Uterus (tissue), 4 donors: ENCODE measurements at places on chromosomes 4 and X. TPM values are rescaled to one million over a fixed set of nuclear protein-coding genes. Genes with fewer than 3 reads are reported as not detected.

Gene TRO
- total RNA-seq, result 80.7 TPM

Gene FAM47E
- total RNA-seq, result 1.2 TPM

- no peaks in the 10 kb centered on the region for H3K36me3 ChIP-seq
- no peak for DNase-seq
- H3K4me1 ChIP-seq, result no peaks in the 10 kb centered on the region
- no peak overlapping the region for H3K4me3 ChIP-seq
Observed at GRCh38 chr4:57023104-57023503, 44.4 kb downstream of the POLR2B start.

- peak overlapping the region; percentile 89 for H3K4me3 ChIP-seq
- no peak for DNase-seq
- no peaks in the 10 kb centered on the region for H3K27me3 ChIP-seq
Observed at GRCh38 chr4:13484749-13485221, 645 bp upstream of the RAB28 start.

Gene ETNPPL
- not detected for total RNA-seq

Gene SSX2
- not detected for total RNA-seq

Gene GAGE1
- total RNA-seq, result not detected

Gene AIFM1
- 7.7 TPM for total RNA-seq

DNA sequence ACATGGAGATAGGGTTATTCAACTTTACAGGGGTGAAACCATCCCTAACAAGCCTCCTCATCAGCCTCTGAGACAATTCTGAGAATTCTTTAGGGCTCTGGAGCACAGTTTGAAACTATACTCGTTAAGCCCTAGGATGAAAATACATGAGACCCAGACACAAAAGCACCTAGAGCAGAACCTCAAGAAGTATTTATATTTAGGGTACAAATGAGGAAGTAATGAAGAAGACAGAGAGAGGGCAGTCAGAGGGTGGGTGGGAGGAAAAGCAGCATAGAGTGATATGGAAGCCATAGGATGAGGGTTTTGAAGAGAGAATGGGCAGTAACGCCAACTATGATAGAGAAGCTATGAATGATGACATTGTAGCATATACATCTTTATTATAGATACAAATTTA, 250.3 kb downstream of the DCLK2 start:
- no peak for DNase-seq
- H3K4me1 ChIP-seq, result no peaks in the 10 kb centered on the region
- no peaks in the 10 kb centered on the region for H3K36me3 ChIP-seq
- H3K27me3 ChIP-seq, result no peaks in the 10 kb centered on the region

GRCh38 chr4:18127030-18127429, 105.5 kb upstream of the LCORL start:
- no peaks in the 10 kb centered on the region for H3K27me3 ChIP-seq
- no peak overlapping the region for H3K4me3 ChIP-seq
- H3K27ac ChIP-seq, result no peak overlapping the region
- H3K36me3 ChIP-seq, result no peaks in the 10 kb centered on the region

Gene SYTL5
- total RNA-seq, result 3.0 TPM

- H3K27me3 ChIP-seq, result no peaks in the 10 kb centered on the region
- peak; percentile 80 for DNase-seq
- peak within 1 kb of the TSS; percentile 89 for H3K27ac ChIP-seq
- H3K36me3 ChIP-seq, result no peaks in the 10 kb centered on the region
- no peaks in the 10 kb centered on the region for H3K4me1 ChIP-seq
- H3K4me3 ChIP-seq, result peak within 1 kb of the TSS; percentile 69
Observed at GRCh38 chrX:68433155-68433980, at the start of gene OPHN1. TSS of gene OPHN1 (minus strand) at chrX:68433495. CDS start at chrX:68433020, 475 bp downstream.

DNA sequence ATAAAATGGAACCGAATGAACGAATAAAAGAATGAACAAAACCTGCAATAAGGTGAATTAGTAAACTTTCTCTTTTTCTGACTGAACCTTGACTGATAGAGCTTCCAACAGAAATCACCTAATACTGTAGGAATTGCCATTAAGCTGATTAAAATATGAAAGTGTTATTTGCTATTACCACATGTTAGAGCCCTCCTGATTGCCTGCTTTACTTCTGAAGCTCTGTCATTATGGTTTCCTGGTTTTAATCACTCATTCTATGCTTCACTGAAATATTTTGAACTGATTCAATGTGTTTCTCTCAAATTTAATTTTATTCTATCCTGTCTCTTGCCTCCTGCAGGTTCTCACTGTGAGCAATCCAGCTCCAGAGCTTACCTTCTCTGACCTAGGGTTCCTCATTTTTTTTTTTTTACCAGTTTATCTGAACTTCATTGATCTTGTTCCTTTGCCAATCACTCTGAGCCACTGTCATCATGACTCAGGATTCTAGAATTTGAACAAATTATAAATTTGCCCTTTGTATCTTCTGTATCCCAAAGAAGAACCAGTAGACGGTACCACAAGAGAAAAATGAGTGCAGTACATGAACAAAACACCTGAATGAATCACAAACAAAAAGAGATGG, 48.1 kb upstream of the UGT2B15 start:
- H3K27me3 ChIP-seq, result no peaks in the 10 kb centered on the region
- no peak for DNase-seq
- H3K4me1 ChIP-seq, result no peaks in the 10 kb centered on the region
- no peaks in the 10 kb centered on the region for H3K36me3 ChIP-seq

GRCh38 chrX:136858007-136858756, 22.3 kb downstream of the RBMX start:
- H3K4me1 ChIP-seq, result no peaks in the 10 kb centered on the region
- DNase-seq, result no peak
- no peak overlapping the region for H3K27ac ChIP-seq

DNA sequence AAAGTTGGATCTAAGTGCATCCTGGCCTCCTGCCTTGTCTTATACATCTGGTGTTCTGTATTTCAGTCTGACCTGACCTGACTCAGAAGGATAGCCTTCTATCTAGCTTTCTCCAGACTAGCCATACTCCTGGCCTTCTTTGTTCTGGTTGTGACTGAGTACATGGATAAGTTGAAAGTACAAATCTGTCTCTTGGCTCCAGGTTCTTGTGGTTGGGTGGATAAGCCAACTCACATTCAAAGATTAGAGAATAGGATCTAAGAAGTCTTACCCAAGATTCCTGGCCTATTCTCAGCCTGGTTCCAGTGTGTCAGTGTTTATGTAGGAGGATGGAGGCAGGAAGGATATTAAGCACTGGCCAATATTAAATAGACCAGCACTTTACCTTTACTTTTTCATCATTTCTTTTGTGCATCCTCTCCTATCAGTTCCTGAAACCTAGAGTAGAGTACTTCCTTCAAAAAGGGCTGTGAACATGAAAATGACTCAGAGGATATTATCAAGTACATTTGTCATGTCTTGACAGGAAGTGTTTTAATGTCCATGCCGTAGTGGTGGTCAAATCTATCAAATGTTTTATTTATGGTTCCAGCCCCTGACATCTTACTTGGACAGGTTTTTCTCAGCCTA, 123.5 kb downstream of the IL15 start:
- H3K4me3 ChIP-seq, result no peak overlapping the region
- no peaks in the 10 kb centered on the region for H3K27me3 ChIP-seq
- DNase-seq, result no peak
- no peaks in the 10 kb centered on the region for H3K4me1 ChIP-seq
- H3K27ac ChIP-seq, result no peak overlapping the region
- no peaks in the 10 kb centered on the region for H3K36me3 ChIP-seq

Gene IL13RA2
- total RNA-seq, result not detected

DNA sequence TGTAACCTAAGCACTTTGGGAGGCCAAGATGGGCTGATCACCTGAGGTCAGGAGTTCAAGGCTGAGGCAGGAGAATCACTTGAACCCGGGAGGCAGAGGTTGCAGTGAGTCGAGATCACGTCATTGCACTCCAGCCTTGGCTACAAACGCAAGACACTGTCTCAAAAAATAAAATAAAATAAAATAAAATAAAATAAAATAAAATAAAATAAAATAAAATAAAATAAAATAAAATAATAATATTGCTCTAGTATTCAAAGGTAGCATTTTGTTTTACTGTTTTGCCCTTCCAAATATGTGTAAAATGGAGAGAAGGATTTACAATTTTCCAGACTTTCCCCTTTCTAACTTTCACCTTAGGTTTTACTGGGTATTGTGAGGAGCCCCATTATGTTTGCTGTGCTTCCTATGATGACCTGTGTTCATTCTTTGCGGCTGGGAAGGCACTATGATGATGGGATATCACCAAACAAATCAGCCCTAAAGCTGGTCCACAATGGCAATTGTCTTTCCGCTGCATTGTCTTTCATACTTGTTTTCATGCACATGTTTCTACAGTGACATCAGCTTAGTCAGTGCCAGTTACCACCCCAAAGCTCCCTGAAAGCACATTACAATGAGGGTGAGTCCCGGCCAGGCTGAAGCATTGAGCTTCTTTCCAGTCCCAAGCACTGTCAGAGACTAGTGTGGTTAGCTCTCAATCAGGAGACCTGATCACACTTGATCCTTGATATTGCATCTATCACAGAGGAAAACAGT, 50.8 kb downstream of the DTHD1 start:
- no peak overlapping the region for H3K4me3 ChIP-seq
- H3K27me3 ChIP-seq, result no peaks in the 10 kb centered on the region
- no peaks in the 10 kb centered on the region for H3K4me1 ChIP-seq
- H3K36me3 ChIP-seq, result no peaks in the 10 kb centered on the region

Gene MUC7
- total RNA-seq, result not detected

DNA sequence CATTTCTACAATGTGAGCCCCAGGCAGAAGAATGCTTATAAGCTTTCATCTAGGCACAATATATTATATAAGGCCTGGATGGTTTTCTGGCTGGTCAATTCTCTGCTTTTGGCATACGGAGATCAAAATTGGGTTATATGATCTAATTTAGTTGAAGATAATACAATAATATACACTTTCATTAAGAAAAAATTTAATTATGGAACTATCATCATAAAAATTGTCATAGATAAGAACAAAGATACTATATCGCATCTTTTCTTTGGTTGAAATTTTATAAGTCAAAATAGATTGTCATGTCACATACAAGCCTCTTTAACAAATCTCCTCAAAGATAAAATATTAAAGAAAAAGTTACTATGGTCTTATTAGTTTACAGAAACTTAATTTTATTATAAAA, 17.1 kb downstream of the DMD start:
- H3K36me3 ChIP-seq, result no peaks in the 10 kb centered on the region
- H3K4me1 ChIP-seq, result no peaks in the 10 kb centered on the region
- no peak overlapping the region for H3K27ac ChIP-seq
- no peak overlapping the region for H3K4me3 ChIP-seq
- no peaks in the 10 kb centered on the region for H3K27me3 ChIP-seq
- DNase-seq, result no peak

DNA sequence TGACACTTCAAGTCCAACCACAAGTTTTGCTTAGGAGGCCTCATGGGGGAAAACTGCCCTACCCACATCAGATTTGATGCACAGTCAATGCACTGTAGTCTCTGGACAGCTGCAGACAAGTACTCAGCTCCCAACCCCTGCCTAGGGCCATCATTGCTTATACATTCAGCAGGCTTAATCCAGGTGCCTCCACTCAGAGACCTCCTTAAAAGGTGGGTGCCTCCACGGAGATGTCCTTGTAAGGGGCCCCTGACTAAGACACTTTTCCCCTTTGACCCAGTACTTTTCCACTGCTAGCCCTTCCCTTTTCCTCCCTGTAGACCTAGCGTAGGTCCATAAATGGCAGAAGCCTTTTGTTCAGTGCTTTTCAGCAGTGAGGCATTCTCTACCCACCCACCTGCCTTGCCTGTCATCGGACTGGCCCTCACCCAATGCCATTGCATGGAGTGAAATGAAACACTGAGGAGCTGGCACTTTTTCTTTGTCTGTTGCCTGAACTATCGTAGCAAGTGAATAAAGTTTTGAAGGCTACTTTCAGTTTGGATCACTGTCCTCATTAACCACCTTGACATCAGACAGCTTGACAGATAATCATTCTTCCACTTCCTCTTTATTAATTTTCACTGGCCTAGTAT, 23.8 kb upstream of the PLK4 start:
- no peak for DNase-seq
- no peaks in the 10 kb centered on the region for H3K36me3 ChIP-seq
- H3K4me1 ChIP-seq, result no peaks in the 10 kb centered on the region
- no peak overlapping the region for H3K4me3 ChIP-seq
- H3K27me3 ChIP-seq, result no peaks in the 10 kb centered on the region

DNA sequence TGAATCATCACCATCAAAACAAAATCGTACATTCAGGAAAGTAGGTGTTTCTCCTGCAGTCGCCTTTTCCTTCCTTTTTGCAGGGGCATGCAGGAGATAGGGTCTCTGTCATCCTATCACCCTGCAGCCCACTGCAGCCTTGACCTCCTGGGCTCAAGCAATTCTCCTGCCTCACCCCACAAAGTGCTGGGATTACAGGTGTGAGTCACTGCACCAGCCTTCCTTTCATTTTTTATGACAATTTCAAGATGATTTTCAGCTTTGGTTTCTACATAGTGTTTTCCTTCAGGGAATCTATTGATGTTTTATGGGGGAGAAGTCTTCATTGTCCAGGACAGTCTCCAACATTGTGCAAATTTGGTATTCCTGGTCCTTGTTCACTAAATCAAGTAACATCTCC, 71.7 kb downstream of the USP38 start:
- no peak for DNase-seq
- H3K27me3 ChIP-seq, result no peaks in the 10 kb centered on the region
- no peaks in the 10 kb centered on the region for H3K36me3 ChIP-seq
- H3K4me1 ChIP-seq, result no peaks in the 10 kb centered on the region
- H3K27ac ChIP-seq, result no peak overlapping the region
- no peak overlapping the region for H3K4me3 ChIP-seq

Gene STIM2
- 38.2 TPM for total RNA-seq

DNA sequence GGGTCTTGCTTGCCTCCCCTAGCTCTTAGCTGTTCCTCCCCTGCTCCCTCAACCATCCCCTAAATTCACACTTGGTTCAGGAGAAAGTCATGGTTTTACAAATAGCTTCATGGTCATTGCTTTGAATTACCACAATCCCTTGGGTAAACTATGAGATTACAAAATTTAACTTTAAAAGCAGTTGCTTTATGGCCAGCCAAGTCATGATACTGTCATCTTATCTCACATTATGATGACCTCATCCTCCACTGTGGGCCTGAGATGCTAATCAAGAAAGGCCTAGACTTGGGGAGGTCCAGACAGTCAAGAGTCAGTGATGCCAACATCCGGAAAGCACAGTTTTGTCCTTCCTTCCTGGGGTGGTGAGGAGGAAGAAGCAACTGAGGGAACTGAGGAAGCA, 10.5 kb upstream of the FGF16 start:
- no peaks in the 10 kb centered on the region for H3K27me3 ChIP-seq
- H3K4me3 ChIP-seq, result no peak overlapping the region
- H3K27ac ChIP-seq, result no peak overlapping the region
- no peaks in the 10 kb centered on the region for H3K36me3 ChIP-seq
- no peaks in the 10 kb centered on the region for H3K4me1 ChIP-seq
- no peak for DNase-seq

Gene CBR4
- 20.3 TPM for total RNA-seq

Gene SPIN2A
- total RNA-seq, result not detected

DNA sequence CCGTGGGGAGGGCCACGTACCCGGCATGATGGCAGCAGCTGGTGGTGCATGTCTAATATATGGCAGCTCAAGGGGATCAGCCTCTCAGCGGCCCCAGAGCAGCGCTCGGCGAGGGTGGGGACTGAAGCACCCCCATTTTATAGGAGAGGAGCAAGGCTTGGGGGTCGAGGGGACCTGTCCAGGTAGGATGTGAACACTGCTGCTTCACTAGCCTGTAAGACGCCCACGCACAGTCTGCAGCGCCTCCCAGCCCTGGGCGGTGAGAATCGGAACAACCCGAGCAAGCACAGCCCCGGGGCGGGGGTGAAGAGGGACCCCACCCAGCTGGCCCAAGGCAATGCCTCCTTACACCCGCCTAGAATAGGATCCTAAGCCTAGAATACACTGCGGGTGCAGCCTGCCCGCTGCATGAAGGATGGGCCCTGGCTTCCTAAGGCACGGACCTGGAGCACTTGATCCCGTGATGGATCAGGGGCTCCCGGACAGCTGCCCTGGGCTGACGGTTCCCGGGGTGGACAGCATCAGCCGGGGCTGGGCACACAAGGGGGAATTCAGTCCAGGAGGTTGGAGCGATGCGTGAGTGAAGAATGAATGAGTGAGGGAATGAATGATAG, 17.6 kb downstream of the ADRA2C start:
- H3K4me3 ChIP-seq, result no peak overlapping the region
- no peak overlapping the region for H3K27ac ChIP-seq
- no peak for DNase-seq
- H3K36me3 ChIP-seq, result no peaks in the 10 kb centered on the region
